ENCODE measurements at places on chromosomes 1 and 21.
A peak's percentile ranks its signal among the peaks of the same experiment; 100 is the strongest.

GRCh38 chr1:14778541-14778897, 180.0 kb downstream of the KAZN start:
- DNase-seq: no peak

GRCh38 chr1:182791281-182792179, 2.0 kb downstream of the NPL start:
- DNase-seq: no peak

DNA sequence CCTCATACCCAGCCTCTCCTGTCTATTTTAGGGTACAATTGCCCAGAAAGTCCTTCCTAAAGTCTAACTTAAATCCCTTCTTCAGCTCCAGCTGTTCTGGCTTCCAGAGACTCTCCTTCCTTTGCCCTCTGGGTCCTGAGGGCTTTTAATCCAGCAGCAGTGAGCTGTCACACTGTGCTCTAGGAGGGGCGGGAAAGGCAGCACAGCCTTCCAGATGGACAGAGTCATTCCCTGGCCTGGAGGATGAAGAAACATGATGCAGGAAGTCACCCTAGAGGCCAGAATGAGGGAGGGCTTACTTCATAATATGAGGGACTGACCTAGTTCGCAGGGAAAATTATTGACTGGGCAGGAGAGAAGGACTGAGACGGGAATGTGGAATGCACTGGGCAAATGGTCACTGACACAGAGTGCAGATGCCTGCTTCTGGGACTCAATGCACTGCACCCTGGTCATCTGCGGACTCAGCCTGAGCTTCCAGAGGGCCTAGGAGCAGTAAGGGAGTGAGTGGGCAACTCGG, 1.3 kb downstream of the SH2D2A start:
- peak; percentile 34 for DNase-seq

GRCh38 chr1:230401763-230402294, 24.3 kb downstream of the PGBD5 start:
- no peak for DNase-seq

GRCh38 chr21:38780879-38781278, 24.9 kb upstream of the ETS2 start:
- no peak for DNase-seq

DNA sequence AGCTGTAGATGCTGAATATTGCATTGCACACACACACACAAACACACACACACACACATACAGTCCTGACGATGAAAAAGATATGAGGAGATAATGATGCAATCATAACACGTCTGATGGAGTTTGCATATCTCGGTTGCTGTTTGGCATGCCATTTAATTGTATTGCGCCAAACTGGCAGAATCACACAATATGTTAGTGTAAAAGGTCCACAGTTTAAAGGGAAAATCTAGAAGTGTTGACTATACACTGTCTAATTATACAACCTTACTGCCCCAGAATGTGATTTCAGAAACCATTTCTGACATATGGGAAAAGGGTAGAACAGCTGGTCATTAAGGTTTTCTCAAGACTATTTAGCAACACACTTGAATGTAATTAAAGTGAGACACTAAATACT, 123.7 kb upstream of the PROX1 start:
- no peak for DNase-seq

DNA sequence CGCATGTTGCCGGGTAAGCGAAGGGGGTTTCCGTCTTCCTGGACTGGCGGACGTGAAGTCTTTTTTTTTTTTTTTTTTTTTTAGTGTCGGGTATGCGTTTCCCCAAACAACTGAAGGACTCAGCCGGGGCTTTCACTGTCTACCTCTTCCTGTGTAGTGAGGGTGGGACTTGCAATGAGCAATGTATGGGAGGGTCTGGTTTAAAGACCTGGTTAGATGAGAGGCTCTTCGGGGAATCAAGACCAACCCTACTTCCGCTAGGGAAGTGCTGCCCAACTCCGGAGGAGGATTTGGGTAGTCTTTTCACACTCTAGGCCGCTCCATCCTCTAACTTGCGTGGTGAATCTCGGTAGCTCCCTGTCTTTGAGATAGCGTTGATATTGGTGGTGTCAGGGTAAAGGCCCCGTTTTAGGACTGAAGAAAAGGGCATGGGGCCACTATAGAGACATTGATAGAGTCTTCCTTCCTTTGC, 754 bp downstream of the PRRC2C start:
- DNase-seq: peak; percentile 86

DNA sequence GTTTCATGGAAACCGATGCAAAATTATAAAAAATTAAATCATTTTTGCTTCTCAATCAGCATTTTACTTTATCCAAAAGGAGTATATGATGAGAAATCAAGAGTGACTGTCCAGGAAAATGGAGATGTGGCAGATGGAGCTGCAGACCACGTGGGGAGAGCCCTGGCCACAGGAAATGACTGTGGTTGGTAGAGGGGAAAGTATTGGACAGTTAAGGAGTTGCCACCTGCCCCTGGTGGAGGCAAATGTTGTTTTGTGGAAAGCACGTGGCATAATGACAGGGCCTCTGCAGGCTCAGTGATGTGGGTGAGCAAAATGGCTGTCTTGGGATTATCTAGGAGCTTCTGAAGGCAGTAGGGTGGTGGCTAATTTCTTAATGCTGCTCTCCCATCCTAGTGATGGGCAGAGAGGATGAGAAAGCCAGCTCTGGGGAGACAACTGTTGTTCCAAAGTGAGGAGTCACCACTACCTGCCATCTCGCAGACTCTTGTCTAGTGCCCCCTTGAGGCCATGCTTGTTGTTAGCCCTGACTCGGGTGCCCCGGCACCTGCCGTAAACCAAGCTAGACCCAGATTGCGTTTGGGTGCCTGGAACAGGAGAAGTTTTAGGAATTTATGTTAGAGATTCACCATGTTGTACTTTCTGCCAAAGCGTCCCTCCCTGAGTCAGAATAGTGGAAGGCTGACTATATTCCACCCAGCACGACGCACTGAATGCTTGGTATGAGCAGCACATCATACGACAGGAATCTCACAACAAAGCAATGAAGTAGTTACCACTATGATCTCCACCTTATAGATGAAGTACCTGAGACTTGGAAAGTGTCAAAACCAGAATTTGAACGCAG, 144.0 kb downstream of the ROR1 start:
- DNase-seq: peak; percentile 76

DNA sequence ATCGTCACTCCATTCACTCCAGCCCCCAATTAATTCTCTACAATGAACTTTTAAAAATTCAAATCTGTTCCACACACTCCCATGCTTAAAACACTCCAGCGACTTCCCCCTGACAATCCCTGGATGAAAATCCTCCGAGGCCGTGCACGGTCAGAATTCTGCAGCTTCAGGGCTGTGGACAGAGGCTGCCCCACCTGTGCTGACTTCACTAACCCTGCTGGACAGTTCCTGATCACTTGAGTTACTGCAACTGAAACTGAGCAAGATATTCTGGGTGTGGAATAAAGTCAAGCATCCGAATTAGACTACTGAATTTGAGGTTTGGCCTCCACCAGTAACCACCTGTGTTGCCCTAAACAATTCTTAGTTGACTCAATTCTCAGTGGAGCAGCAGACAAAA, 1.0 kb upstream of the JAK1 start:
- DNase-seq: no peak

DNA sequence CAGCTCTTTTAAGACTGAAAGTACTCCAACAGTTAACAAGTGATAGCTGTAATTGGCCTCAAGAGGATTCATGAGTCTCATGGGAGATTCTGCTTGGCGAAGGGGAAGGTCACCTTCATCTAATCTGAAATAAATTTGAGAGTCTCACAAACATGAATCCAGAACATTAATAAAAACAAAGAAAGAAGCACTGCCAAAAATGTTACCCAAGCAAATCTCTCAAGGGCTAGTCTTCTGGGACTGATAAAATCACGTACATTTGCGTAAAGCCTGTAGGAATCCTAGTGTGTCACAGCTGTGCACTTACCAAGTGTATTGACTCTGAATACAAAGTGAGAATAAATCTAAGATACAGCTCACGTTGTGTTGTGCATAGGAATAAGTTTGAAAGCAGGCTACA, 21.2 kb upstream of the NUF2 start:
- no peak for DNase-seq

DNA sequence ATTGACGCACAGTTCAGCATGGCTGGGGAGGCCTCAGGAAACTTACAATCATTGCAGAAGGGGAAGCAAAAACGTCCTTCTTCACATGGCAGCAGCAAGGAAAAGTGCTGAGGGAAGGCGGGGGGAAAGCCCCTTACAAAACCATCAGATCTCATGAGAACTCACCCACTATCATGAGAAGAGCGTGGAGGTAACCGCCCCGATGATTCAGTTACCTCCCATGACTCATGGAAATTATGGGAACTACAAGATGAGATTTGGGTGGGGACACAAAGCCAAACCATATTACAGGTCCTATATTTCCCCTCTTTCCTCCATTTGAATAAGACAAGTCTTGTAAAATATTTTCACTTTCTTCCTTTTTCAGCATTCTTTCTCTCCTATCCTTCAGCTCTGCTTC, 7.7 kb upstream of the TTLL7 start:
- DNase-seq: no peak

DNA sequence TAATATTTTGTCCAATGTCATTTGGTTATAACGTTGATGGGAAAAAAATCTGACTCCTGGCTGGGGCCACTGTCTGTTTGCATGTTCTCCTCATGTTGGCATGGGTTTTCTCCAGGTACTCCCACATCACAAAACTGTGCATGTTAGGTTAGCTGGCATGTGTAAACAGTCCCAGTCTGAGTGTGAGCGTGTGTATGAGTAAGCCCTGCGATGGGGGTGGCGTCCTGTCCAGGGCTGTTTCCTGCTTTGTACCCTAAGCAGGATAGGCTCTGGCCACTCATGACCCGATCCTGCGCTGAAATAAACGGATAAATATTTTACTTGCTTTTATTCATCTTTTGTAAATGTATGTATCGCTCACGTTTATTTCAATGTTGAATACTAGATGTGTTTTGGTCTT, 13.5 kb downstream of the EFCAB14 start:
- DNase-seq: no peak

- no peak for DNase-seq
Measured at GRCh38 chr1:94321662-94322061, 84.3 kb upstream of the ARHGAP29 start.

DNA sequence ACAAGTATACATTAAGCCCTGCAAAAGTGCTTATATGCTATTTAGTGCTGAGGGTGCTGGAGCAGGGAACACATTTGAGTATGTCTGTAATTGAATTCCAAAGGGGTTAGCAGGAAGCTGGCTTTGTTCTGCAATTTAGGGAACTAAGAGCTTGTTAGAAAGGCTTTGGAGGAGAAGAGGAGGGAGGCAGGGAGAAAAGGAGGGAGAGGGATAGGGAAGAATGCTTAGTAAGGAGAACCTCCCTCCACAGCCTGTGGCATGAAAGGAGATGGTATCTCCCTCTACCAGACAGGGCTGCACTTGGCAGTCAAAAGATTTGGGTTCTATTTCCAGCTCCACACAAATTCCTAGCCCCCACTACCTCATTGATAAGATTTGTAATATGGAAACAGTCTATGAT, 217.8 kb downstream of the DAB1 start:
- peak; percentile 91 for DNase-seq

All from mesendoderm (in vitro differentiated cells).